ENCODE measurements at places on chromosomes 7 and 10.

DNA sequence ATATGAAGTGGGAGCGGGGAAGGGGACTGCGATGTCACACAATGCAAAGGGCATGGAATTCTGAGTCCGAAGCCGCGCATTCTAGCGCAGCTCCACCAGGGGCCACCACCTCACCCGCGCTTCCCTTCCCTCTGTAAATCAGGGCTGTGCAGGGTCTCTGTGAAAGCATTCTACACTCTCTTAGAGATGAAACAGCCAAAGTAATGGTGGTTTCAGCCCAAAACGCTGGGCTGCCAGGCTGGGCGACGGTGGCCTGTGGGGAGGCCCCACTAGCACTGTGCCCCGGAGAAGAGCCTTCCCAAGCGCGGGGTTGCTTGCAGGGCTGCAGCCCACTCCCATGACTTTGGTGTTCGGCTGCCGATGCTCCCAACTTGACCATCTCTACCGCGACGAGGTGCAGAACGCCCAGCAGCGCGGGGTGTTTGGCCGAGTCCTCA, 11.4 kb downstream of the ATG9B start:
- DNase-seq, result no peak

DNA sequence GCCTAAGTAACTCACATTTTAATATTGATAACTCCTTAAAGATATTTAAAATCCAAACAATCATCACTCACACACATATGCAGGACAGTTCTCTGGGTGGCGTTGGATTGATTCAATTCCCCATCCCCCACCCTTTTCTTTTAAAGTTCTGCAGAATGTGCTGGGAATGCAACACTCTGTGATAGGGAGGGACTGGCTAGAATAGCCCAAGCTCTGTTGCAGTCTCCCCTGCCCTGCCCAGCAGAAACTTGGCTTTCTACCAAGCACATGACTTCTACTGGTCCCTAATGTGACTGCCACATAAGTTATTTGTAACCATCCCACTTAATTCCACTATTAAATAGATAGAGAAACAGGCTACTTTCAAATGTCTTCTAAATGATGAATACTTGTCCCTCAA, 55.2 kb downstream of the TWIST1 start:
- no peak for DNase-seq

- no peak for DNase-seq
Observed at GRCh38 chr7:95997632-95998031, 225.3 kb downstream of the DYNC1I1 start.

GRCh38 chr7:68205826-68206225, 1209.2 kb downstream of the TYW1 start:
- no peak for DNase-seq

DNA sequence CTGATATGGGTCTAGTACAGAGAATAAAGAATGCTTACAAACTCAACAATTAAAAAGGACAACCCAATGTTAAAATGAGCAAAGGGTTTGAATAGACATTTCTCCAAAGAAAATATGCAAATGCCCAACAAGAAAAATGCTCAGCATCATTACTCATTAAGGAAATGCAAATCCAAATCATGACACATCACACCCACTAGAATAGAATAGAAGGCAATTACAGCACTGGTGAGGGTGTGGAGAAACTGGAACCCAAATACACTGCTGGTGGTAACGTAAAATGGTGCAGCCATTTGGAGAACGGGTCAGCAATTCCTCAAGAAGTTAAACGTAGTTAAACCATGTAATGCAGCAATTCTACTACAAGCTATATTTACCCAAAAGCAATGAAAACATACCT, 53.8 kb downstream of the KDM7A start:
- no peak for DNase-seq

DNA sequence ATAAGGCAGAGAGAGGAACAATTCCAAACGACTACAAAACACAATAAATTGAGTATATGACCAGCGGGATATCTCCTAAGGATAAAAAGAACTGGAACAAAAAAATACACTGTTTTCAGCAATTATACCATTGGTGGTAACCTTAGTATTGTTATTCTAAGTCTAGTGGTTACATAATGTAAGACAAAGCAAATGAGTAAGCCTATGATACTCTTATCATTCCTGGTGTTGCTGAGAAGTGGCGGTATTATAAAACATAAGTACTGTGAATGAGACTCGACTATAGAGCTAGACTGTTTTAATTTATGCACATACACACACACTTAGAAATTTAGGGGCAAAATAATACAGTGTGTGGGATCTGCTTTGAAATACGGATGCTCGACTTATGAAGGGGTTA, 107.7 kb downstream of the NRBF2 start:
- no peak for DNase-seq

- DNase-seq, result peak; percentile 3
Observed at GRCh38 chr7:157273208-157274093, 63.4 kb upstream of the DNAJB6 start.

DNA sequence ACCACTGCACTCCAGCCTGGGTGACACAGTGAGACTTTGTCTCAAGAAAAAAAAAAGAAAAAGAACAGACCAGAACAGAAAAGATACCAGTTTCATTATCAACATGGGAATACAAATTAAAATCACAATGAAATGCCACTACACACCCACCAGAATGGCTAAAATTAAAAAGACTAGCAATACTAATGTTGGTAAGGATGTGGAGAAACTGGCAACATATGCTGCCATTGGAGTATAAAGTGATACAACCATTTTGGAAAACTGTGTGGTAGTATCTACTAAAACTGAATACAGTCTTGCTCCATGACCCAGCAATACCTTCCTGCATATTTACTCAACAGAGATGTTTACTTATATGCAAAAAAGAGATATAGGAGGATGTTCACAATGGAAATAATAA, 2.9 kb upstream of the RRP12 start:
- no peak for DNase-seq

DNA sequence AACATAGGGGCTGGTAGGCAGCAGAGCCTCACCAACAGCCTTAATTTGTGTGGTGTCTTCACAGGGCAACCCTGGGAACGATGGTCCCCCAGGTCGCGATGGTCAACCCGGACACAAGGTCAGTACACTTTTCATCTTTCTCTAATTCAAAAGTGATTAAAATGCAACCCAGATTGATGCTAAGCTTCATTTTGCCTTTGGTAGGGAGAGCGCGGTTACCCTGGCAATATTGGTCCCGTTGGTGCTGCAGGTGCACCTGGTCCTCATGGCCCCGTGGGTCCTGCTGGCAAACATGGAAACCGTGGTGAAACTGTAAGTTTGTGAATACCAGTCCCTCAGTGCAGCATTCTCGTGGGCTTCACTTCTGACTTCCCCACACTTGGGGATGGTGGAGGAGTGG, 30.9 kb downstream of the COL1A2 start:
- DNase-seq, result no peak

DNA sequence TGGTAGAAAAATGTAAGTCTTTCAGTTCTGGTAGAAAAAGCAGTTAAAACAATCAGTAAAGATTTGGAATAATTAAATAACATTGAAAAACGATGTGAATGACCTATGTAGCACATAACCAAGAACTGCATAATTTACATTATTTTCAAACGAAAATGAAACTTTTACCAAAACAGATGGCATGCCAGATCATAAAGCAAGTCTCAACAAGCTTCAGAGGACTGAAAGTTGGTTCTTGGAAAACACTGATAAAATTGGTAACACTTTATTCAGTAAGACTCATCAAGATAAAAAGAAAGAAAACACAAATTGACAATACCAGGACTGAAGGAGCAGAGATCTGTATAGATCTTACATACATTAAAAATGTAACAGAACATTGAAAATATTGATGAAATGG, 92.8 kb downstream of the VIPR2 start:
- DNase-seq, result no peak

GRCh38 chr10:123640016-123640535, 26.1 kb upstream of the GPR26 start:
- DNase-seq, result no peak

DNA sequence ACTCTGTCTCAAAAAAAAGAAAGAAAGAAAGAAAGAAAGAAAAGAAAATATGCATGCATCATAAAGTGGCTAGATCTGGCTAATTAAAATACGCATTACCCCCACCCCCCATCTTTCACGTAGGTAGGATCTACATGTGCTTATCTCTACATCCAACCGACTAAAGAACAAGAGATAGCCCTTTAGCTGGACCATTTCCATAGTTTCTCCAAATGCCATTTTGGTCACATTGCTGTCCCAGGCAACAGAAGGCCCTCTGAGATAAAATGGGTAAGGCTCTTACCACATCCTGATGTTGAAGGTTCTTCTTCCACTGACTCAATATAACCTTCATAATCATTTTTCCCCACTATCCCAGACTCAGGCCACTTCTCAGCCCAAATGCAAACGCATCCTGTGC, 31.5 kb downstream of the PIK3AP1 start:
- no peak for DNase-seq

DNA sequence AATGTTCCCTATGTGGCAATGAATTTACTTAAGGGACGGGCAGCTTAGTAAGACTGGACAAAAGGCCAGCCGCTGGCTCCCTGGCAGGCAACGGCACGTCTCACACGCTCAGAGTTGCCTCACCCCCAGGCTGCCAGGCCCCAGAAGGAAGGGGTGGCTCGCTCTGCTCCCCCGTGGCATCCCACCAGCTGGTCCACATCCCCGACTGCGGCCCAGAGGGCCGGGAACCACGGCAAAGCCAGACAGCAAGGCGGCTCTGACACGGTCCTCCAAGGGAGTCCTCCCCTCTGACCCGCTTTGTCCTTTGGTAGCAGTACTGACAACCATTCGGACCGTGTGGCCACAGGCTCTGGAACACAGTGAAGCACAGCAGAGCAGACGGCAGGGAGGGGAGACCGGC, 34.1 kb downstream of the NUDT1 start:
- DNase-seq, result no peak

DNA sequence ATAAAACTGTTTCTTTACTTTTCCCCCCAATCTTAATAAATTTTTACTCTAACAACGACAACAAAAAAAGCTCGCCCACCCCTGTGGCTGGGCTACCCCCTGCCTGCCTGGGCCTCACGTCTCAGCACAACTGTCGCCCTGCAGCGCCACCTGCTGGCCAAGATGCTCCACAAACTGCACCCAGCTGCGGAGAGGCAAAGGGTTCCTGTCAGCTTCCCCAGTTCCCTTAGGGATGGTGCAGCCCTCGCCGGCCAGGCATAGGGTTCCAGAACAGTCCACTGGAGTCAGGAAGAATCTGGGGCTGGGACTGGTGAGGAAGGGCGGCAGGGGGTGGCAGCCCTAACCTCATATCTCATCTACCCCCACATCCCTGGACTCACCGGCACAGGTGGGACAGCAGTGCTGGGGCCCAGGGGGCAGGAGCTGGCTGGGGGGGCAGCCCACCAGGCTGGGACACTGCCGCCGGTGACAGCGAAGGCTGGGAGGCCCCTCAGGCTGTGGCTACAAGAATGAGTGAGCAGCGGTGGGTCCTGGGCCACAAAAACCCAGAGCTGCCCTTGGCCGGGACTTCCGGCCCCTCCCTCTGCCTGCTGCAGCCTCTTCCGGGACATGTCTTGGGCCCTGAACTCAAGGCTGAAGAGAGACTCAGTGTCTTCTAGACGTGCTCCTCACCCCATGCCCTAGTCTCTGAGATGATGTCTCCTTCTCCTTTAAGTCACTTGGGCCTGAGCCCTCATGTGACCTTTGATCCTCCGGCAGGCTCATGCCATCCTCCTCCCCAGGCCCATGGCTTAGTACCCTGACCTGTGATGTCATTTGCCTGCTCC, 21.2 kb downstream of the ATP6V1F start:
- no peak for DNase-seq

DNA sequence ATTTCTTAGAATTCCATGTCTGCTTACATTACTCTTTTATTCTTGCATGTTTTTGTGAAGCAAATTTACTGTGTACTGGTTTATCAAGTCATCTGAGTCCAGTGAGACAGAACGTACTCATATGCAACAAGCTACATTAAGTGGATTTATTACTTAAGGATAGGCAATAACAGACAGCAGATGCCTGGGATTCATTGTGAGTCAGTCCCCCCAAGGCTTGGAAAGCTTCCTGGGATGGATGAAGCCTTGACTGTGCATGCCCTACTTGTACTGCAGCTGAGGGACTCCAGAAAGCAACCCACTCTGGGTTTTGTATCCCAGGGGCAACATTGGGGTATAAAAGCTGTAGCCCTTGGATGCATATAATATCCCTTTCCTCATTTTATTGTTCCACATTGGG, 113.4 kb upstream of the RAB18 start:
- no peak for DNase-seq

DNA sequence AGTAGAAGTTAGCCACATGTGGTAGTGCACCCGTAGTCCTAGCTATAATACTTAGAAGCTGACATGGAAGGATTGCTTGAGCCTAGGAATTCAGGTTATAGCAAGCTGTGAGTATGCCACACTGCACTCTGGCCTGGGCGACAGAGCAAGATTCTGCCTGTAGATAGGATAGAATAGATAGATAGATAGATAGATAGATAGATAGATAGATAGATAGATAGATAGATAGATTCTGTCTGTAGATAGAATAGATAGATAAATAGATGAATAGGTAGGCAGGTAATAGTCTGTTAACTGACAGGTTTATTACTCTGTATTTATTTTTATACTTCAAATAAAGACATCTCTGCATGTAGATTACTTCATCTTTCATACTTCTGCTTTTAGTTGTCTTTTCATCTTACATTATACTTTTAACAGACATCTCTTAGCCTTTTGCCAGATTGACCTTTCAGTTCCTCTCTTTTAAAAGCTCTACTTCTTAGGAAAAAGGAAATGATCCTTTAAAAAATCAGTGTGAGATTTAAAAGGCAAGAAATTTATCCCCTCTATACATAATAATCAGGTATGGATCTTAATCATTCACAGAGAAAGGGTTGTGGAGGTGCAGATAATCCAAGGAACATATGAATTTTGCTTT, 31.8 kb downstream of the CCAR1 start:
- no peak for DNase-seq

- no peak for DNase-seq
Observed at GRCh38 chr7:56213574-56213973, 97.4 kb upstream of the NUPR2 start.

DNA sequence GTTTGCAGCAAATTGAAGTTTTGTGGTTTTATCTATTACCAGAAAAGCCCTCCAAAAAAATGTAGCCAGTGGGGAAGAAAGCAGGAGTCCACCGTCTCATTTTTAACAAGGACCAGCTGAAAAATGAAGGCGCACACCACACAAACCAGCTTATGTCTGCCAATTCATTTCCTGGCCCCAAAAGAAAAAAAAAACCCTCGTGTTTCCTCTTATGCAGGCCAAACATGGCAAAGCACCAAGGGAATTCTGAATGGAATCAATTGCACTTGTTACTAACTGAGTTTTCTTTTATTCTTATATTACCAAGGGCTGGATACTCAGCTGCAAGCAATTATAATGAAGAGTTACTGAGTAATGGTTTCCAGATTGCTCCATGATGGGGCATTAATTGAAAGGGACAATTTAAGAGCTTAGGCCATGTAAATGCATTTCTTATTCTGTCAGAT, 428.3 kb upstream of the NPVF start:
- no peak for DNase-seq

All from NCI-H524 treated with DMSO at 0.1 percent for 48 hours (cell line).